Coronary artery (tissue), 2 donors: ENCODE measurements at places on chromosomes 1 and 21.

DNA sequence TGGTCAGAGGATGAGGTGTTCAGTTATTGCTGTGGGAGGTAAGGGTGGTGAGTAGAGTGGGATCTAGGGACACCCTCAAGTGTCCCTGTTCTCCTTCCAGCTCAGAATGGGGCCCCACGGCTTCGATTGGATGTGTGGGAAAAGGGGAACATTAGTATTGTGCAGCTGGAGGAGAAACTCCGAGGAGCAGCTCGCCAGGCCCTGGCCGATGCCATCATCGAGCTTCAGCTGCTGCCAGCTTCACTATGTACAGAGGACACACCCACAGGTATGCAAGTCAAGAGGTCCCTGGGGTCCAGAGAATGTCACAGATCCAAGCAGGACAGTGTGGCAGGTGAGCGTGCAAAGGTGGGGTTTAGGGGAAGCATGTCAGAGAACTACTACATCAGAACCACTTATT, 13.9 kb downstream of the HYI start:
- DNase-seq, result peak; percentile 56

- no peak for DNase-seq
Observed at GRCh38 chr1:44985747-44986359, 542 bp downstream of the EIF2B3 start.

GRCh38 chr1:23044035-23044434, 24.8 kb downstream of the KDM1A start:
- DNase-seq, result no peak

- DNase-seq, result no peak
Observed at GRCh38 chr1:204294357-204294756, 65.4 kb downstream of the PLEKHA6 start.

DNA sequence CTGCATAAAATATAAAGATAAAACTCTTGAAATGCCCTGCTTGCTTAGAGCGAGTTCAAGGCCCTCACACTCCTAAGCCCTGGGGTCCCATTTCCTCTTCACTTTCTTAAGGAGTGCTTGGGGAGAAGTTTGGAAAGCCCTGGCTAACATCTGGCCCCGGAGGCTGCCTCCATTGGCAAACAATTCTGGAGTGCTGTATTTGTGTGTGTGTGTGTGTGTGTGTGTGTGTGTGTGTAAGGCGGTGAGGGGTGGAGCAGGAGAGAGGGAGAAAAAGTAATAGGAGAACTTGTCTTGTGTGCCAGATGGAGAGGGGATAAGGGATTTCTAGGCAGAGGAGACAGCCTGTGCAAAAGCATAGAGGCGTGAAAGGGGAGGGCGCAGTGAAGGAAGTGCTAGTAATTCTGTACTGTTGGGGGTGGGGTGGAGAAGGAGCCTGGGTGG, 578 bp upstream of the TRIM62 start:
- no peak for DNase-seq
